ENCODE measurements at places on chromosomes 2 and 18.
A peak's percentile ranks its signal among the peaks of the same experiment; 100 is the strongest.

DNA sequence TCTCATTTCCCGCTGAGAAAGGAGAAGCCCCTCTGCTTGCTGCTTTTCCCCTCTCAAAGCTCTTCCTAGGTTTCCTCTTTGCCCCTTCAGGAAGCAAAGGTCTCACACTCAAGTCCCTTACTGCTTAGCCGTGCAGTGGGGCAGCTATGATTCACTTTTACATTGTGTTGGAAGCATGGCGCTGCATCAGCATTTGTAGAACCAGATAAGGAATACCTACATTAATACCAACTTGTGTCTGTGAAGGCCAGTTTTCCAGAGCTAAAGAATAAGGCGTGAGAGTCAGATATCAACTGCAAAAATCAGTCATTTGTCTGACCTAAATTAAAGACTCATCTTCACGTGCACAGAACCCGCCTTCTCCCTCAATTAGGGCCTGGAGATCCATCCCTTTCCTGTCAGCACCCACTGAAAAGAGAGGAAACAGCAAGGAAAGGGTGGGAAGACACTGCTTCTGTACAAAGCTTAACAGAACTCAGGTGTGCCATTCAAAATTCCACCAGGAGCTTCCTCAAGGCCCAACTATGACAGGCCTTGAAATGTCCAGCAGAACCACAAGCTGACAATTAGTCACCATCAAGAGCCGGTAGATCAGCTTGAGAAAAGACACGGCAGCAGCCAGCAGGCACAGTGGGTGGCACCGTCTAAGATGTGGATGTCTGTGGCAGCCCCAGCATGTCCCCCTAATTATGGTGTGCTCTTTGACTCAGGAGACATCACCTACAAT is 16.1 kb upstream of the XDH start:
- no peak for DNase-seq

DNA sequence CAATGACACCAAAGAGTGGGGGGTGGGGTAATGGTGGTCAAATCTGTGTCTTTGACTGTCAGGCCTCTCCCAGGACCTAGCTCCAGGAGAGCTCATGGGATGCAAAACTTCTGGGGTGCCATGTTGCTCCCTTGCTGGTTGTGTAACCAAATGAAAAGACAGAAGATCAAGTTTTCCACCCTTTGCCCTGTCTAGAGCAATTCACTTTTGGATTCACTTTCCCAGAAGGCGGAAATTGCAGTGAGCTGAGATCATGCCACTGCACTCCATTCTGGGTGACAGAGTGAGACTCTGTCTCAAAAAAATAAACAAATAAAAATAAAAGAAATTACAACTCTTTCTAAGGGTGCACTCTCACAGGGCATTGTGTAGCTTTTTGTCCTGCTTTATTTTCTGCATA is 34.9 kb upstream of the PLA2R1 start:
- DNase-seq: no peak

- no peak for DNase-seq
Observed at GRCh38 chr2:241728627-241729026, 5.8 kb upstream of the D2HGDH start.

DNA sequence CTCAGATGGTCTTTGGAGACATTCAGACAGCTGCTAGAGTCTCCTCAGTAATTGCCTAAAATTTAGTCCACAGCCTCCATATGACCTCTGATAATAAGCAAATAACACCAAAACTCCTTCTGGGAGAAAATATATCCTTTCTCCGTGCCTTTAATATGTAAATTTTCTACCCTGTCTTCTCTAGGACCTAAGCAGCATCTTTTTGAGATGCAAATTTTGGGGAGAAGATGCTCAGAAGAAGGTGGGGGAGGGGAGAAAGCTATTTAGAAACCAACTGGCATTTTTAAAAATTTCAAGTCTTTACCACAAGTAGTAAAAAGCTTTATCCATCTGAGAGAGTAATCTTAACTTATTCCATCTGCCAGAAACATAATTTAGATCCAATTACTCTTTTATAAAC is 120.4 kb upstream of the MSH6 start:
- DNase-seq: no peak

GRCh38 chr2:8641301-8641965 is 40.4 kb upstream of the ID2 start:
- peak; percentile 66 for DNase-seq

- DNase-seq: no peak
Observed at GRCh38 chr2:88828397-88829137, 137.1 kb downstream of the RPIA start.

DNA sequence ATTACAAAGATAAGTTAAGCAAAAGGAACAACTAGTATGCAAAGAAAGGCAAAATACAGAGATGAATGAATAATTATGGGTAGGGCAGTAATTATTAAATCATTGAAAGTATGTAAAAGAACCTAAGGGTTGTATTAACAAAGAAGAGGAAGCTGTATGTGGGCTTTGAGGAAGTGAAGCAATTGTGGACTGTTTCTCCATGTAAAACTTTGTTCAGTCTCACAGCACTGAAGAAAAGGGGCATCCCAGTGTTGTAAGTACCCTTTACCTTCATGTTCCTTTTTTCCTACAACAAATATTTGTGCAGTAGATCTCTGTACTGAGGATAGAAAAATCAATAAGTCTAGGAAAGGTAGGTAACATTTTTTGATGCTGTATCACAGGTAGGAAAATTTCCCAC is 388.7 kb upstream of the NRP2 start:
- no peak for DNase-seq

DNA sequence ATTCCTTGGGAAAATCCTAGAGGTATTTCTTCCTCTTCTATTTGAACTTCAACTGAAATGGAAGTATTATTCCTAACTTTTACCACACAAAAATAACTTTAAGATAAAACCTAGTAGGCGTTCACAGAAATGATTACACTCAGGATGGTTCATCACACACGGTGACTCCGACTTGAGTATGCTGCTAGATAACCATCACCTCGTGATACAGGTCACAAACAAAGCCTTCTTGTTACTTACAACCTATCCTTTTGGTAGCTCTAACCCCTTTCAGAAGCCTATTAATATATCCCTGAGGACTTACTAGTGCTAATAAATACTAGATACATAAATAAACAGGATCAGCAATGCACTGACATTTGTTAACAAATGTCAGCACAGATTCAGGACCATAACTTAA is 101.0 kb upstream of the DNER start:
- no peak for DNase-seq

GRCh38 chr2:30072250-30072842 is 74.5 kb upstream of the YPEL5 start:
- peak; percentile 68 for DNase-seq

DNA sequence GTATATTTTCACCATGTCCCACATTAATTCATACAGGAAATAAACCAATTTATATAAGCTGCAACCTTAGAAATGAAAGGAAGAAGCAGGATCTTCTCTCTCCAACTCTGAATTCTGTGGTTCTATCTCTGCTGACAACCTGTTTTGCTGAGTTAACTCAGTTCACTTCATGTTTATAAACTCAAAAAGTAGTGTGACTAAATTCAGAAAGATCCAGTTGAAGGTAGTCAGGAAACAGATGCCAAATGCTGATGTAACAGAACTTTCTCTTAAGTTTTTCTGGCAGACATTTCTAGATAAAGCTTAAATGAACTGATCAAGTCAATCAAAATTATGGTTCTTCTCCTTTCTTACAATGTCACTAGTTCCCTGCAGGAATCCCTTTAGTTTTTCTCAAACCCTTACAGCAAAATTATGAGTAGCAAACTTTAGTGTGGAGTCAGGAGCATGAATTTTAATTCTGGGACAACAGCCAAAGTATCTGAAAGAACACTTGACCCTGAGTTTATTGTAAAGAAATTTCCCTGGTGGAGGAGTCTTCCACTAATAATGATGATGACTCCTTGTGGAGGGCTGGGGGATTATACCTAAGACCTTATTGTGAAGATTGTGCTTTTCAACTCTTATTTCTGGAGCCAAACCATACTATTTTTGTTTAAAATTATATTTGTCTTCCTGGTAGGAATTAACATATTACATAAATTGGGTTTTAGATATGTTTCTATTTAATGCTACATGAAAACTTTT is 216.9 kb downstream of the MYO3B start:
- peak; percentile 7 for DNase-seq

Measured in fibroblast of skin of scalp (primary cell).